ENCODE measurements at places on chromosomes 5 and 9. TPM values are rescaled to one million over a fixed set of nuclear protein-coding genes. Genes with fewer than 3 reads are reported as not detected.

The PLCXD3 gene
- not detected for total RNA-seq

The SPATA31D4 gene
- not detected for total RNA-seq

The SPATA31E1 gene
- not detected for total RNA-seq

The ANKRD18B gene
- 0.93 TPM for total RNA-seq

The HAND1 gene
- not detected for total RNA-seq

The COL27A1 gene
- 22.2 TPM for total RNA-seq

The AQP3 gene
- total RNA-seq, result 0.68 TPM

The SLC22A4 gene
- total RNA-seq, result 25.0 TPM

The C5orf58 gene
- not detected for total RNA-seq

The RHOBTB3 gene
- total RNA-seq, result 47.1 TPM

The PCDHB2 gene
- 0.15 TPM for total RNA-seq

The PRRX2 gene
- 1.4 TPM for total RNA-seq

The TMEM215 gene
- total RNA-seq, result not detected

The TNFSF8 gene
- not detected for total RNA-seq

The DIPK1B gene
- 247 TPM for total RNA-seq

The CRHBP gene
- total RNA-seq, result 0.58 TPM

The PCDHGA9 gene
- total RNA-seq, result 4.5 TPM

The CDKN2B gene
- total RNA-seq, result 49.7 TPM

The HSPB3 gene
- not detected for total RNA-seq

The PCDHB4 gene
- 0.53 TPM for total RNA-seq

The PCDHGB5 gene
- total RNA-seq, result 27.2 TPM

The SLC36A2 gene
- not detected for total RNA-seq
